ENCODE measurements at places on chromosomes 2 and 18.

DNA sequence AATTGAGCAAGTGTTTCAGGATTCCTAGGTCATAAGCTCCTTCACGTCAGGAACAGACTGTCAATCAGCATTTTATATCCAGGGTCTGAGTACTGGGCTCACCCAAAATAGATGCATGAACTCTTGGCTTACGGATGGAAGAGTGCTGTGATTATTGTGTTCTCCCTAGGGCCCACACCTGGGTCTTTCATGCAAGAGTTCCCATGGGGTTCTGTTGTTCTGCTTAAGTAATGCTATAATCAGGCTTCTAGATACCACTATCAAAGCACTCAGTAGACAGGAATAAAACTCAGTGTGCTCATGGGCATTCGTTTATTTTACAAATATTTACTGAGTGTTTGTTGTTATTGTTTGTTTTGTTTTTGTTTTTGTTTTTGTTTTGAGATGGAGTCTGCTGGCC is 46.4 kb upstream of the PMAIP1 start:
- DNase-seq, result no peak

- no peak for DNase-seq
Measured at GRCh38 chr2:95012881-95013550, 12.5 kb upstream of the MAL start.

- no peak for DNase-seq
Measured at GRCh38 chr2:235774153-235774870, 280.5 kb downstream of the AGAP1 start.

DNA sequence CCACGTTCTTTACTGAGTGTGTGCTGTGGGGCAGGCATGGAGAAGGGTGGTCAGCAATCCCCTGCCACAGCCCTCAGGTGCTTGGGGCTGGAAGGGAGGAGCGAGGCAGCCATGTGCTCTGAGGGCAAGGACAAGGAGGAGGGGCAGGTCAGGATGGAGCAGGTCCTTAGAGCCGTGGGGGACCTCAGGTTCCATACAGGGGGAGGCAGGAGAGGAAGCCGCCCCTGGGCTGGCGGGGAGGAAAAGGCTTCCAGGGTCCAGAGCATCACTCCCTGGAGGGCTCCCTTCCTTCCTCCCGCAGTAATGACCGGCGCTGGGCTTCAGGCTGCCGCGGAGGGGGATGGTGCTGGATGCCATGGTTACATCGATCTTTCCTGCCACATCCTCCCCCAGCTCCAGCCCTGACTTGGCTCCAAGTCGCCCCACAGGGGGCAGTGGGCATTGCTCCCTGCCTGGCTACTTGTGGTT is 6.6 kb downstream of the GAREM2 start:
- DNase-seq, result no peak

- no peak for DNase-seq
Measured at GRCh38 chr2:74959106-74959751, 786 bp downstream of the POLE4 start.

DNA sequence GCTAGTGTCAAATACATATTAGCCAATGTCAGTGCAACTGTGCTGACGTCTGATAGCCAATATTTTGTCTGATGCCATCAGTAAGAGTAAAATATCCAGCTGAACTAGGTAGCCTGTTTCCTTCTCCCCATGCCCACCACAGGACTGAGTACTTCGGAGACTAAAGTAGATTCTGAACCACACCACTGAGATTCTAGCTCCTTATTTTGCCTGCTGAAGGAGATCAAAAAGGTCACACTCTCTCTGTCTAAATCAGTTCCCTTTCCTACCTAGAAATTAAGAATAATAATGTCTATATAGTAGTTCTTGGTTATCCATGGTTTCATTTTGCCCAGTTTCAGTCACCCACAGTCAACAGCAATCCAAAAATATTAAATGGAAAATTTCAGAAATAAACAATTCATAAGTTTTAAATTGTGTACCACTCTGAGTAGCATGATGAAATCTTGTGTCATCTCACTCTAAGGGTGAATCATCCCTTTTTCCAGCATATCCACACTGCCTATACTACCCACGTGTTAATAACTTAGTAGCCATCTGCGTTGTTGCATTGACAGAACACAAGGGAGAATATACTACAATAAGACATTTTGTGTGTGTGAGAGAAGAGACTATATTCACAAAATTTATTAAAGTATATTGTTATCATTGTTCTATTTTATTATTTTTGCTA is 1043.3 kb upstream of the PIK3C3 start:
- no peak for DNase-seq

GRCh38 chr18:24757134-24757533 is 296.7 kb downstream of the HRH4 start:
- no peak for DNase-seq

DNA sequence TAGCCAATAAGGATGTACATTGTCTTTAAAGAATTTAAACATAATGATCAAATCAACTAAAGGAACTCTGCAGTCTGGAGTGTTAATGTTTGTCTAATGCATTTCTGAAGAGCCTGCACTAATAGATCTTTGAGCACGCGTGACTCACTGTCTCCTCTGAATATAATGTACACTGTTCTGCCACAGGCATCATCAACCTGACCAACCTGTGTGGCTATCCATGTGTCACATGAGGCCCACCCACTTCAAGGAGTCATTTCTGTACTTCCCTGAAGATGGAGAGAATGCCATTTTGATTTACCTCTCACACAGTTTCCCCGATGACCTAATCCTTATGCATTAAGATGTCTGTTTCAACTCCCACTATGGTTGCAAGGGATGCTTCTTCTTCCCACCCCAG is 434.0 kb upstream of the SPHKAP start:
- no peak for DNase-seq

DNA sequence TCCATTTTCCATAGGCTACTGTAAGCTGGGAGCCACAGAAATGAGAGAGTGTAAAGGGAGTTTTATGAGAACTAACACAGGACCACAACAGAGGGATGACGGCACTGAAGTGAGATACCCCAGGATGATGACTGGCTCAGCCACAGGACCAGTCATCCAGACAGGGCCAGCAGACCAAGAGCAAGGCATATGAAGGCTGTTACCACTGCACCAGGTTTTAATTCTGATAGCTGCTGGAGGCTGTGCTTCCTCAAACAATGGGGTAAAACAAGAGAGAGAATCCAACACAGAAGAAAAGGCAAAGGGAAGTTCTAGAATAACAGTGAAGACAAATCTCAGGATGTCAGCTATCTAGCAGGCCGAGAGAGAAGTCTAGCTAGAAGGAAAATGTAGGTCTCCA is 94.9 kb downstream of the BCL2 start:
- no peak for DNase-seq

DNA sequence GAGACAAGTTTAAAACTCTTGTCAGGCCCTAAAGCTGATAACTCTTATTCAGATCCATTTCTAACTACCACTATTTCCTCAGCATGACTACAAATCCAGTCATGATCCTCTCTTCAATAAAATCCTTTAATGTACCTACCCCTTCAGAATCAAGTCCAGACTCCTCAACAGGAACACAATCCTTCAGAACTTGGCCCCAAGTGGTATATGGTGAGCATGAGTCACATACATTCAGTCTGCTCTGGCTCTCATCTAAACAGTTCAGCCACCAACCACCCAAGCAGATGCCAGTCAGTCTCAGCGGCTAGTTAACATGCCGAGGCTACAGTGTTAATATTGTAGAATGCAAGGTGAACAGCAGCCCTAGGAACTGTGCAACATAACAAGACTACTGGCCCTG is 9.7 kb downstream of the LMAN2L start:
- DNase-seq, result no peak

DNA sequence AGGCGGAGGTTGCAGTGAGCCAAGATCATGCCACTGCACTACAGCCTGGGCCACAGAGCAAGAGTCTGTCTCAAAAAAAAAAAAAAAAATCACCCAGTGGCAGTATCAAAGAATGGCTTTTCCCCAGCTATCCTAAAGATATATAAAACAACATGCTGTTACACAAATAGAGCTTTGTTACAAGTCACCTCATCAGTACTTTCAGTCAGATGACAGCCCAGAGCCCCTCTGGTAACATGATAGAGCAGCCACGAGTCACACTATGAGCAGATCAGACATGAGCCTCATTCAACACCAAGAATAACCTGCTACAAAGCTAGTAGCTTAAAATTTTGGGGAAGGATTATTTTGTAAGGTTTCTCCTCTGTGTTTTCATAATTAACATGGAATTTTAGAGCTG is 25.2 kb downstream of the PDE11A start:
- no peak for DNase-seq

DNA sequence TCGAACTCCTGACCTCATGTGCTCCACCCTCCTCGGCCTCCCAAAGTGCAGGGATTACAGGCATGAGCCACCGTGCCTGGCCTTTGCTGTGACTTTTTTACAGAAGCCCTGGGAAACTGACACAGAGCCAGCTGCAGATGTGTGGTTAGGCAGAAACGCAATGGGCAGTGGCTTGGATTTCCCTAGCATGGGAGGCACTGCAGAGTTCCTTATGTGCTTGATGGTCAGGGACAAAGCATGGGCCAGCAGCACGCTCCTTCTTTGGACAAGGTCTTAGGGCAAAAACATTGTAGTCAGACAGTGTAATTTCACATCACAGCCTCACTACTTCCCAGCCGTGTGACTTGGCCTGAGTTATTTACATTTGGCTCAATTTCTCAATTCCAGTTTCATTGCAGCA is 153.9 kb downstream of the RNF144A start:
- DNase-seq, result no peak

GRCh38 chr2:105929516-105929915 is 184.8 kb downstream of the NCK2 start:
- DNase-seq, result no peak

GRCh38 chr2:69299772-69300516 is 87.1 kb downstream of the GFPT1 start:
- no peak for DNase-seq

- DNase-seq, result no peak
Measured at GRCh38 chr2:85158559-85159273, 25.5 kb downstream of the TCF7L1 start.

- no peak for DNase-seq
Measured at GRCh38 chr18:25659541-25659940, 307.6 kb upstream of the ZNF521 start.

- DNase-seq, result no peak
Measured at GRCh38 chr2:55567298-55567697, 47.8 kb downstream of the CFAP36 start.

DNA sequence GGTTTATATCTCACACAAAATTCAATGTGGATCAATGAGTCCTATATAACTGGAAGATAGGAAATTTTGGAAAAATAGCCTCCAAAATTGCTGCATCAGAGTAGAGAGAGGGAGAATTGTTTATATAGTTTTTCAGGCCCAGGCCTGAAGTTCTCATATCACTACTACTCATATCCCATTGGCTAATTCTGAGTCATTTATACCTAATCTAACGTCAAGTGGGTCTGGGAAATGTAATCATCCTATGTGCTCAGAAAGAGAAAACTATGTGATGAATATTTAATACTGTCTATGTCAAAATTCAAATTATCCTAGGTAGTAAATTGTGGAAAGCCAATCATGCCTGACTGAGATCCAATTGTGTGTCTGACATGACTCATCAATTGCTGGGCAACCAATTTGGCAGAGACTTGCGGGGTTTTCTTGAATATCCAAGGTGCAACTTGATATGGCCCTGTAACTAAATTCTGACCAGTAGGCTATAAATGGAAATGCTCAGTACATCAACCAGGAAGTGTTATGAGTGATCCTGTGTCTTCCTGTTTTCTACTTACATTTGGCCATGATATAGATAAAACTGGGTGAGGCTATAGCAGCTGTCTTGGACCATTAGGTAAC is 744.4 kb downstream of the KCNJ3 start:
- no peak for DNase-seq

GRCh38 chr2:16813593-16813992 is 148.0 kb upstream of the CYRIA start:
- DNase-seq, result no peak

DNA sequence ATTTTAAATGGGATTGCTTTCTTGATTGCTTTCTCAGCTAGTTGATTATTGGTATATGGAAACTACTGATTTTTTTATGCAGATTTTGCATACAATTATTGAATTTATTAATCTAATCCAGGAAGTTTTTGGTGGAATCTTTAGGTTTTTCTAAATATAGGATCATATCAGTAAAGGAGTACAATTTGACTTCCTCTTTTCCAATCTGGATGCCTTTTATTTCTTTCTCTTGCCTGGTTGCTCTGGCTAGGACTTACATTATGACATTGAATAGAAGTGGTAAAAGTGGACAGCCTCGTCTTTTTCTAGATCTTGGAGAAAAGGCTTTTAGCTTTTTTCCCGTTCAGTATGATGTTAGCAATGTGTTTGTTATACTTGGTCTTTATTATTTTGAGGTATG is 51.3 kb downstream of the OTX1 start:
- DNase-seq, result no peak

GRCh38 chr2:200026332-200027230 is 71.2 kb downstream of the MAIP1 start:
- DNase-seq, result no peak

DNA sequence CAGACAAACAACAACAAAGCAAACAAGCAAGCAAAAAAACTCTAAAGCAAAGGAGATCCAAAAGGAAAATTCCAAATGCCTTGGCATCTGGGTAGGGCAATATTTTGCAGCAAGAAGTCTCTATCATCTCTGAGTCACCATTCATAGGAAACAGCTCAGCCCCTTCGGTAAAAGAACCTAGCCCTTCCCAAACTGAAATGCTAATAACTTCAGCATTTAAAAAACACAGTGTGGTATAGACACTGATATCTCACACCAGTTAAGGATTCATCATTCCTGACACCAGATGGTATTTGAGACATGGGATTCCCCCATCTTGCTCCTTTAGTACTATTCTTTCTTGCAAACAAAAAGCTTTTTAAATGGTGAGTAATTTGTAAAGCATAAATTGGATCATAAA is 491.8 kb downstream of the TXNL1 start:
- DNase-seq, result no peak

DNA sequence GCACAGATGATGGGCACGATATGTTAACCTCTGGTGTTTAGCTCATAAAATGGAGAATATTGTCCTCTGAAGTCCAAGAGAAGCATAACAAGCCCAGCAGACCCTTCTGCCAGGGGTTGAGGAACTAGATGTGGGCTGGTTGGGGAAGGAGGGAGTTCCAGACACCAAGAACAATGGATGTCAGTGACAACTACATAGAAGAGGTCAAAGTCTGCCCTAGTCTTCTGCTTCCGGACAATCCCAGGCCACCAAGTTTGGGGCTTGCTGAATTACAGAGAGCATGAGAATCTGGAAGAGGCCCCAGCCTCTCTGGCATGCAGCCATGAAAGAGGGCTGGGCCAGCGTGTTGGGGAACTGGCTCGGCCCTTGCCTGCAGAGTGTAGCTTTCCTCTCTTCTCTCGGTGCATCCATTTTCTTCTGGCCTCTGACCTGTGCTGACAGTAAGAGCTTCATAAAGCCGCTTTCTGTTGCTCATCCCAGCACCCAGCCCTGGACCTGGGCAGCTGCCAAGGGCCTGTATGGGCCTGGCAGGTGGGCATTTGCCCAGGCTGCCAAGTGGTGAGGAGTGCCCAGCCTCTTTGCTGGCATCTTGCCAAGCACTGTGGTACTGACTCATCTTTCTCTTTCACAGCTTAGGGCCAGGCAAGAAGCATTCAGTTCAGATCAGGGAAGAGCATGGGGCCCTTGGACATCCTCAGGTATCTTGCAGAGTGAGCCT is 14.6 kb upstream of the LAPTM4A start:
- peak; percentile 4 for DNase-seq

GRCh38 chr2:62947403-62947802 is 103.2 kb upstream of the OTX1 start:
- no peak for DNase-seq
